ENCODE measurements at places on chromosomes 2 and 18.

GRCh38 chr2:112627060-112628040, 18.4 kb upstream of the SLC20A1 start:
- peak; percentile 97 for DNase-seq

DNA sequence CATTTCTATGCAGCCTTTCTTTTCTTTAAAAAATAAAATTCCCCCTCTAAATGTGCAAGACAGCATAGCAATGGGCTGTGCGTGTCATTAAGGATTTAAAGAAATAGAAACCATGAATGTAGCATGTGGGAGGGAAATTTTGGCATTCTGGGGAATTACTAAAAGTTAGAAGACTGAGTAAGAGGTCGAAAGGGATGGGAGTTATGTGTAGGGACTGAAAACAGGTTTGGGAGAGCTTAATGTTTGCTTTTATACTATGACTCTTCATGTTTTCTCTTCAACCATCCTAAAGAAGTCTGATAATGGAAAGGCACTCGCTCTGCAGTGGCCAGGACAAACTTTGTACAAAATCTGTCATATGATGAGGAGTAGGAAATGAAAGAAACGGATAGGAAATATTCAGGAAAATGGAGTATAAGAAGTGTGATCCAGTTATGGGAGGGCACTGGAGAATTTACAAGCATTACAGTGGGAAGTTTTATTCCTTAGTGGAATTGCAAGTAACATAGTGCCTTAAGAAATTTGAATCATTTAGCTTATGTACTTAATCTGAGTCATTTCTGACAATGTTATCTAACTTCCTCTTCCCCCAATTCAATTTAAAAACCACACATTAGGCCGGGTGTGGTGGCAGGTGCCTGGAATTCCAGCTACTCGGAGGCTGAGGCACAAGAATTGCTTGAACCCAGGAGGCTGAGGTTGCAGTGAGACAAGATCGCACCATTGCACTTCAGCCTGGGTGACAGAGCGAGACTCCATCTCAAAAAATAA, 20.6 kb downstream of the TMEM87B start:
- DNase-seq, result peak; percentile 81

DNA sequence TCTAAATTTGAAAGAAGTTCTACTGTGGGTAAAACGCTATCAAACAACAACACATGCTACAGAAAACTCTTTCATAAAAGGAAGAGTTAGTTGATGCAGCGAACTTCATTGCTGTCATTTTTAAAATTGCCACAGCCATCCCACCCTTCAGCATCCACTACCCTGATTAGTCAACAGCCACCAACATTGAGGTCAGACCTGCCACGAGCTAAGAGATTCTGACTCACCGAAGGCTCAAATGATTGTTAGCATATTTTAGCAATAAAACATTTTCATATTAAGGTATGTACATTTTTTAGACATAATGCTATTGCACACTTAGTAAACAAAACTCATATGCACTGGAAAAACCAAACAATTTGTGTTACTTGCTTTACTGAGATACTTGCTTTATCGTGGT, 347.1 kb downstream of the CLIP4 start:
- DNase-seq, result no peak

DNA sequence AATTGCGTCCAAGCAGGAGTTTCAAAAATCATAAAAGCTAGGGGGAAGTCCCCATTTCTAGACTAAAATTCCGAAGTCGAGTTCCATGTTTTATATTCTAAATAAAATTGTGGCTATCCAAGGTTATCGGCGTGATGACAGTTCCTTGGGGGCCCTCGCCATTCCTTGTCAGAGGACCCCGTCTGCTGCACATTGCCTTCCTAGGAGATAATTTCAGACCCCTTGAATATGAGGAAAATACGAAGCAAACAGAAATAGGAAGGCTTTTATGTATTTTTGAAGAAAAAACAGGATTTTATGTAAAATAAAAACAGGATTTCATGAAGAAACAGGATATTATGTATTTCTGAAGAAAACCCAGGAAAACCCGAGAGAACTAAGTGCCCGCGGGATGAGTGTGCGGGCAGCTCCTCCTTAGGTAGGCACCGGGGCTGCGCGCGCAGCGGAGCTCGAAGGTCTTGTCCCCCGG, 465 bp upstream of the PLEKHA3 start:
- no peak for DNase-seq

DNA sequence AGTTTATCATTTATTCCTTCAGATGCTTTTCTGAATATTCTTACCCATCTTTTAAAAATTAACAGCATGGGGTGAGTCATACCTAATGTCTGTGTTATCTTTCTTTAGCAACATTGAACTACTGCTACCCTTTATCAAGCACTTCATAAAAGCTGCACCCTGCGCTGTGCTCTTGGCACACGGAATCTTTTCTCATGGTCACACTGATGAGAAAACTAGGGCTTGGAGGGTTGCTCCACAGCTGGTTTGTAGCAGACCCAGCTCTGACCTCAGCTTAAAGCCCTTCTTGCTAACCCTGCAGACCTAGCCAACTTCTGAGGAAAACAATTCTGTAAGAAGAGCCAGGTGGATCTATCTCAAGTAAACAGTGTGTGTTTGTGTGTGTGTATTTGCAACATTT, 106.3 kb downstream of the RNF144A start:
- no peak for DNase-seq

DNA sequence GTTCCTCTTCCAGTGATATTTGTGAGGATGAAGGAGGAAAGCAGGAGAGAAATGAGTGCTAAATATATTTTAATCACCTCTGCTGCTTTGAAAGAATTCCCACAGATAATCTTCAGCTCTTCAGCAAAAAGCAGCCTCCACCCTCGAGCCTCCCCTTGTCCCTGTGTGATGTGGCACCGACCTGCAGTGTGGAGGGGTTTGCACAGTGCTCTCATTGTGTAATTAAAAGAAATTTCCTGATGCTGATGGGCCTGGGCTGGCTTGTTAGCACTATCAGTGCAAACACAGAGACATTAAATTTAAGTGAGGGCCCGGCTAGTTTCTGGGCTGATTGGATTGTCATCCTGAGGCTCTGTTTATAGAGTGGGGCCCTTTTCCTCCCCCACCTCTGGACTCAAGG, 53.4 kb downstream of the KIF5C start:
- DNase-seq, result no peak

- no peak for DNase-seq
Measured at GRCh38 chr2:238203973-238204683, 633 bp upstream of the ILKAP start.

DNA sequence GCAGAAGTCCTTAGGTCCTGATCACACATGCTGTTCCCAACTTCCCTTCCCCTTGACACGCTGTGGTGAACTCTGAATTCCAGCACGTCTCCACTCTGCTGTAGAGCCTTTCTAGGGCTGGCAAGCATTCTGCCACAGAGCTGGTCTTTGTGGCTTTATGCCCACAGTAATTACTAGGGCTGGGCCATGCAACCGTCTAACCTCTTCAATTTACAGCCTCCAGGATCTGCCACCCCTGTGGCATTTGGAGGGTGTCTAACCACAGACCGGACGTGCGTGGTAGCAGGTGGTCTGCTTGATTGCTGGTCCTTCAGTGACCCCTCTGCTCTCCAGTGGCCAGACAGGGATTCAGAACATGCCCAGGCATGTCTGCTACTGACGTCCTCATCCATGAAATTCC, 43.1 kb upstream of the TGFA start:
- DNase-seq, result no peak

DNA sequence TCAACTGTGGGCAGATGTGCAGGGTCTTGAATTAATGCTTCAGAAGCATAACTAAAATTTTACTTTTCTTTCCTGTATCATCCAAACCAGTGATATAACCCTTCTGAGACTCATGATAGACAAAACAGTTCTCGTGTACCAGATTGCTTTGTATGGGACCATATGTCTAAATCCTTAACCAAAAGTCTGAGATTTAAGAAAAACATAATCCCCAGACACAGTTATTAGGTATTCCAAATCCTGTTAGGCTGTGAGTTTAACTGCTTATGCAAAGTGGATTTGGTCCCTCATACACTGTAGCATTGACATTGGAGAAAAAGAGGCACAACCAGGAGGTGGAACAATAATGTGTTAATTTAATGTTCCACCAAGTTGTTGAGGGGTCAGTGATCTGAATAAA, 235.0 kb downstream of the PMAIP1 start:
- no peak for DNase-seq

GRCh38 chr2:171178993-171179392, 18.3 kb upstream of the TLK1 start:
- peak; percentile 18 for DNase-seq

- DNase-seq, result no peak
Measured at GRCh38 chr2:34229998-34230397, 630.9 kb upstream of the FAM98A start.

DNA sequence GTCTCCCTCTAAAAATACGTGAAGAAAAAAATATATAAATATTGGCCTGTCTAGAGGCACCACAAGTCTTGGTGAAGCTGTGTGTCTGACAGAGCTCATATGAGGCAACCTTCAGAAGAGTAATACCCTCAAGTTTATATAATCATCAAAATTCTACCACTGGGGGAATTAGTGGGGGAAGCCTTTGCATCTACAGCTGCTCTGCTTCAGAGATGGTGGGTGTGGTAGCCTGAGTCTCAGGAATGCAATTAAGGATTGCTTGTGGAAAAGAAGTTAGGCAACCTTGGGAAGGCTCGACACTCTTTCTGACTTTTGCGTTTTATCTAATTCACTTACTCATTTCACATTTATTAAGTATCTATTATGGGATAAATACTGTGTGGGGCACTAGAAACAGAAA, 17.4 kb downstream of the TPGS2 start:
- DNase-seq, result no peak

DNA sequence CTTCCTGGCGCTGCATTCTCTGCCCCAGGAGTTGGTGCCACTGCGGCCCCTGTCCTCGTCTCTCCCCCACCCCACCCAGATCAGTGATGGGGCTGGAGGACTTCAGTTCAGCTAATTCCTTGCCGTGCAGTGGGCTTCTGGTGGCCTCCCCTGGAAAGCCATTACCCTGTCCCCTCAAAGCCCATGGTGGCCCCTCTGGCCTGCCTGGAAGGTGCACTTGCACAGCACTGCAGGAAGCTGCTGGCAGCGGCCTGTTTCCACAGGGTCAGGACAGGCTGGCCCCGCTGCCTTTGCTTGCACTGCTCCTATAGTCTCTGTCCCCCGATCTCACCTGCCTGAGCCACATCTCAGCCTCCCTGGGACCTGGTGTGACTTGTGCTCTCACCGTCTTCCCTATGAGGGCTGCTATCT, 105.1 kb downstream of the USP40 start:
- DNase-seq, result no peak

GRCh38 chr18:54127759-54128378, 96.6 kb downstream of the MBD2 start:
- DNase-seq, result peak; percentile 72

DNA sequence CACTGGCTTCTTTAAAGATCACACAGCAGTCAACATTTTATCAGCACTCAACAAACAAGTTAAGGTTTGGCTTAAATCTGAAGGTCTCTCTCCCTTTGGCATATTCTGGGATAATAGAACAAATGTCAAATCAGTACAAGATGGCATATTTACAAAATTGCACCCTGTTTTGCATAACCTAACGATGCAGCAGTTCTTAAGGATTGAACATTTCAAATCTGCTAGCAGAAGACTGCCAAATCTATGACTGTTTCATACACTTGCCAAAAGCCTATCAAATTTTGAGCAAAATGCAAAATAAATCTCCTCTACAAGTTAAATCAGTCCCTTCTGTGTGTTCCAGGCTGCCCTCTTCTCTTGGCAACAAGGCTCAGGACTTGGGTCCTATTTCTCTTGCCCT, 73.6 kb downstream of the DPP4 start:
- no peak for DNase-seq

GRCh38 chr2:173884025-173884802, 81.0 kb downstream of the SP3 start:
- peak; percentile 72 for DNase-seq

GRCh38 chr2:184261331-184261730, 337.0 kb upstream of the ZNF804A start:
- DNase-seq, result no peak

DNA sequence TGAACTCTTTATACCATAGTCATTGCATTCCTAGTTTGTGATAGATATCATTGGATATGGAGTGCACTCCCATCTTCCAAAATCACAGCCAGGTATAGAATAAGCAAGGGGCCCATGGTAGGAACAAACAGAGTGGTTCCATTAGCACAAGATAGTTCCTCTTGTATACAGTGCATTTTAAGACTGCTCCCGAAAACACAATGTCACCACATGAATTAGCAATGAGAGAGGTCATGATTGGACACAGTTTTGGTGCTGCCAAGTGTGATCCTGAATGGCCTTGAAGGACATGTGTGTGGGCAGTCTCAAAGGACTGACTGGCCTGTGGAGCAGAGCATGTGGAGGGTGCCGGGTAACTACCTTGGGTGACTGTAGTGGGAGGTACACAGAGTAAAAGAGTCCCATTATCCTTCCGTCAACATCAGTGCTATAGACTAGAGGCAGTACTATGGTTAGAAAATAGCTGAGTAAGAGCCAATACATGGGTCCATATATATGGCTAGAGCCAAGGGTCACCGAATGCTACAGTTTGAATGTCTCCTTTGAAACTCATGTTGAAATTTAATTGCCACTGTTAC, 549.9 kb downstream of the DSC3 start:
- no peak for DNase-seq

DNA sequence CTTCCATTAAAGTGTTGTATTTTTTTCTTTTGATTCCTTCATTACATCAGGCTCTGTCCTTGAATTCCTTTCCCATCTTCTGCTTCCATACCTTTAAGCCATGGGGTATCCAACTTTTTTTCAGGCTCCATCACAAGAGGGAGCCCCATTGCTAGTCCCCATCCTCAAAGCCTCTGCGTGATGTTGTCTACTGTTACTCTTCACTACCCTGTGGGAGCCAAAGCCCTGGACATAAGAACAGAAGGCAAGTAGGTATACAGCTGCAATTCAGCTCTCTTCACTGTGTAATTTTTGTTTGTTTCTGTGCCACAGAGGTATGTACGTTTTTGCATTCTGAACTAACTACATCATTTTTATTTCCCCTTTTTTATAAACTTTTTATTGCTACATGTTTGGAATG, 36.6 kb upstream of the CCNYL1 start:
- no peak for DNase-seq

All from dermis blood vessel endothelial cell (primary cell).